ENCODE measurements at places on chromosomes 16 and 17.
A peak's percentile ranks its signal among the peaks of the same experiment; 100 is the strongest.

DNA sequence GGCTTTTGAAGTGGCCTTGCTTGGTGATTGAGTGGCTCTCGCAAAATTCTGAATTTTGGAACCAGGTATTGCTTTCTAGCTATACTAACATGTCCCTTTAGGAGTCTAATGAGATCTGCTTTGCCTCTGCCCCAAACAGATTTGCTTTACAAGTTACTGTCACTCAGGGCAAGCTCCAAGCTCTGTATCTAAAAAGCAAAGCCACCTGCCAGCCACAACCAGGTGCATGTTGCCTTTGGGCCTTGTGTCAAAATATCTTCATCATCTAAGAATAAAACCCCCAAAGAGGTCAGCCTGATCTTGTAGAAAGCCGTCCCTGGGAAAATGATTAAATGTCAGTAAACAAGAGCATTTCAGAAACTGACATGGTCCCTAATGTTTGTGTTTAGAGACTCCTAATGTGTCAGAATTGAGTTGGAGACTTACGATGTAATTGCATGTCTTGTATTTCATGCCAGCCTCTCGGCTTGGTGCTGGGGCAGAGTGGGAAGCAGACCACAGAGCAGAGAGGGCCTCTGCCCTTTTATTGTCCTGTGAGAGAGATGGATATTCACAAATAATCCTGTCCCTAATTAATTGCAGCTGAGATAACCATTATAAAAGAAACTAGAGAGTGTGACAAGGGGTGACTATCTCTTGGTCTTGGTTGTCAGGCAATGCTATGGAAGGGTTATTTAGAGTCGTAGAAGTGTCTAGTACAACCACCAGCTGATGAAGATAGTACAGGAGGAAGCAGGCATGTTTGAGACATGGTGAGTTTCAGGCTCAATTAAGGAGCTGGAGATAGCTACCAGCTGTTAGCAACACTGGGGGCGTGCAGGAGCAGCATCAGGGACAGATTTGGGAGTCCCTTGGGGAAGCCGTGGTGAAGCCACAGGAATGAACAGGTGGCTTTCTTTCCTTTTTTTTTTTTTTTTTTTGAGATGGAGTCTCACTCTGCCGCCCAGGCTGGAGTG is 90.7 kb downstream of the PITPNC1 start:
- no peak for DNase-seq

DNA sequence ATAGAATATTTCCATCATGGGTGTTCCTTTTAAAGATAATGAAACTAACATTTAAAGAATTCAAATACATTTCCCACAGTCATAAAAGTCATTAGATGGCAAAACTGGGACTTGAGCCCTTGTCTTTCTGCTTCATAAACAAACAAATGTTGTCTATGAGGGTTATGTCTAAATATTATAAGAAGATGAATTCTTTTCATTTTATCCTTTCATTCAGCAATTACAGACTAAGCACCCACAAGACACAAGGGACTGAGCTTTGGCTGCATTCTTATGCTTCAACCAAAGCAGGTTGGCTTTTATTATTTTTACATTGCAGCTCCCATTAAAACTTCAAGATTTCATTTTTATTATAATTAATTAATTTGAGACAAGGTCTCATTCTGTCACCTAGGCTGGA is 14.9 kb downstream of the SARM1 start:
- DNase-seq, result no peak

DNA sequence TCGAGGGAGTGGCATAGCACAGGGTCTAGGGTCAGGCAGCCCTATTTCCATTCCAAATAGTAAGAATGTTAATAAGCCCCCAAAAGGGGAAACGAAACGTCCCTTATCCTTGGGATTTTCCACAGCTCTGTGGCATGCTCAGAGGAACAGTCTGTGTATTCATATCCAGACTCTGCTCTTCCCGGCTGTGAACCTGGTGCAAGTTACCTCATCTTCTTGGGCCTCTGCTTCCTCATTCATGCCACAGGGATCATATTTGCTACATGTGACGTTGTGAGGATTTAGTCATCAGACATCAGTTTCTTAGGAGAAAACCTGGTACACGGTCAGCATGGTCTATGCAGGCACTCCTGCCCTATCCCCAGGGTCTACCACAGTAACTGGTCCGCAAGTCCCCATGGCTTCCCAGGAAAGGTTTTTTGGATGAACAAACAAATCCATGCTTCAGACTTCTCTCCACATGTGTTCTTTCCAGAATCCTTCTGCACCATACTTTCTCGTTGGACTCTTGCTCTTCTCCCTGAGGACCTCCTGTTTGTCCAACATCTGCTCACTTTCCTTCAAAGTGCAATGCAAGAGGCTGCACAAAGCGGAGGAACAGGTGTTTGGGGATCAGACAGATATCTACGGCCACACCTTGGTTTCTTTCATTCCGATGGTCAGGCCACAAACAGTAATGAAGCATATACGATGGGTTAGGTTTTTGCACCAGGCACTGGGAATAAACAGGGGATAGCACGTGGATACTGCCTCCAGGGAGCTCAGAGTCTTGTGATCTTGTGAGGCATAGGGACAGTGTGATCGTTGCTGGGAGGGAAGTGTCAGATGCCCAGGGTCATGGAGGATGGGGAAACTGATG is 17.7 kb downstream of the GLP2R start:
- DNase-seq, result no peak

GRCh38 chr16:72301523-72302236 is 129.7 kb upstream of the PMFBP1 start:
- no peak for DNase-seq

DNA sequence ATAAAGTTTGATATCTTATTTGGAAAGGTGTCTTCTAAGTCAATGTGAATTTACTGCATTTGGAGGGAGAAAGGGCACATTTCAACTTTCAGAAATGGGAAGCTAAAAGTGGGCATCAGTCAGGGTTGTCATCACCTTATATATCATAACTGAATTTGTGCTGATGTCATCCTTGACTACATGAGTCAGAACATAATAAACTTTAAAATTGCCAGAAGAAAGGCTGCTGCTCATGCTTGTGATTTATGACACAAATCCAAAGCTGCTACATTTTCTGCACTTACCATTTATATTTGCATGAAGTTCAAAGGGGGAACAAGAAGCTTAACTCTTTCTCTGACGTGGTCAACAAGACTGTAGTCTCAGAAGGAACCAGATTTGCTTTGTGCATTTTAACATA is 196.6 kb downstream of the UTP18 start:
- DNase-seq, result no peak

DNA sequence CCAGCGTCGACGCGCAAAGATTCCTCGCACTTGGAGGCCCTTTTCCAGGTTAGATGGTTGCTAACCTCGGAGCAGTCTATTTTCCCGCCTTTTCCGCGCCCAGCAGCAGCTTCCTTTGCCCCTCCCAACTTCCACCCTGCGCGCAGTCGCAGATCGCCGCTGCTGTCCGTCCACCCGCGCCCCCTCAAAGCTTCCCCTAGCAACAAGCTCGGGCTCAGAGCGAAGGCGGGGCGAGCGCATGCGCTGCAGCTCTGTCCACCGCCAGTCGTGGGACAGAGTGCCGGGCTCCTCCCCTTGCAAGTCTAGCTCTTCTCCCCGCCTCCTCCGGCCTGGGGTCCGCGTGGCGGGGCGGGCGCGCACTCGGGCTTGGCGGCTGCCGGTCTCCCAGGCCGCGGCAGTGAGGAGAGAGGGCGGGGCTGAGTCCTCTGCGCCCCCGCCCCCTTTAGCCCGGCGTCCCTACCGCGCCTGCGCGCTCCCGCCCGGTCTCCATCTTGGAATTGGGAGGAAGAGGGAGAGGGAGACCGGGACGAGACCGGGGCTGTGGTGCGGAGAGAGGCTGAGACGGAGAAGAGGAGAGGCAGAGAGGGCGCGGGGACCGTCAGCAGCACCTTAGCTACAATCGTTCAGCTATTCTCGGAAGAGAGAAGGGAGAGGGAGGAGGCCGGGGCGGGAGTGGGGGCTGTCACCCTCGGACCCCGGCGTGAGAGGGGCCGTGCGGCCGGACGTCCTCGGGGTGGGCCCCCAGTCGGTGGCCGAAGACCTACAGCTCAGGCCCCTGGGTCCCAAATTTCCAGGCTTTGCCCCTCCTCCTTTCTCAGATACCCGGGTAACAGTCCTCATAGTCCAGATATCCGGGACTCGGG is at the start of gene TAOK2:
Gene TAOK2, plus strand, starts transcription at position 485 of the 863 bp plus-strand sequence. CDS start 3,905 bp downstream, outside the sequence.
- DNase-seq, result peak; percentile 92

DNA sequence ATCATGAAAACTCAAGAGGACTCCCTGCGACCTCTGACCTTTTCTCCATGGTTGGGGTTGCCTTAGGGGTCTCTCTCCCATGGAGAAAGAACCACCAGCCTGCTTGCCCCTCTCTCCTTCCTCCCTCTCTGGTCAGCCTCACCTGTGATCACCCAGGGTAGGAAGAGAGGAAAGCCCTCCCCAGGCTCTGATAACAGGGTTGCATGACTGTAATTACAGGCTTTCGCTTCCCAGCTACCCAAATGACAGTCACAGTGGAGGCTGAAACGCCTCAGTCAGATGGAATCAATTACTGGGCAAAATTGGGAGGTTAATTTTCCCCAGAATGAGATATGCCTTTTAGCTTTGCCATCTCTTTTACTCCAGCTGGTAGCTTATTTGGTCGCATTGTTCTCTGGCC is 265.8 kb upstream of the SOX9 start:
- DNase-seq, result no peak

DNA sequence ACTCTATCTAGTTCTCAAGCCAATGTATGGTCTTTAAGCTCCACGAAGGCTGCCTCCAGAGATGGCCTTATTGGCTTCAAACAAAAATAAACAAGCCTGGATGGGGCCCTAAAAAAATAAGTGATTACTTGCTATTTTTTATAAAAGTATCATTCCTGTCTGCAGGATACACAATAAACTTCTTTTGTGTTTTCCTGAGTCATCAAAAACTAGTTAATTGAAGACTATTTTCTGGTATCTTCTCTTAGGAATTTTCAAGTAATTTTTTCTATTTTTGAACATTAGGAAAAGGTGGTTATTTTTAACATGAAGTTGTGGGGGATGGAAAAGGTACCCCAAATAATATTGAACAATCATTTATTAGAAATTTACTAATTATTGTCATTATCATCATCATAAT is 213.1 kb upstream of the DYNLRB2 start:
- no peak for DNase-seq

GRCh38 chr17:16435925-16436886 is 20.8 kb downstream of the TRPV2 start:
- DNase-seq, result no peak

GRCh38 chr17:41415411-41415810 is 9.0 kb downstream of the KRT37 start:
- DNase-seq, result no peak

GRCh38 chr16:79721270-79721669 is 120.7 kb upstream of the MAF start:
- DNase-seq, result no peak

GRCh38 chr17:82160075-82160474 is 52.6 kb downstream of the CCDC57 start:
- DNase-seq, result no peak

GRCh38 chr16:2852731-2853507 is 5.1 kb downstream of the PRSS22 start:
- DNase-seq, result no peak

DNA sequence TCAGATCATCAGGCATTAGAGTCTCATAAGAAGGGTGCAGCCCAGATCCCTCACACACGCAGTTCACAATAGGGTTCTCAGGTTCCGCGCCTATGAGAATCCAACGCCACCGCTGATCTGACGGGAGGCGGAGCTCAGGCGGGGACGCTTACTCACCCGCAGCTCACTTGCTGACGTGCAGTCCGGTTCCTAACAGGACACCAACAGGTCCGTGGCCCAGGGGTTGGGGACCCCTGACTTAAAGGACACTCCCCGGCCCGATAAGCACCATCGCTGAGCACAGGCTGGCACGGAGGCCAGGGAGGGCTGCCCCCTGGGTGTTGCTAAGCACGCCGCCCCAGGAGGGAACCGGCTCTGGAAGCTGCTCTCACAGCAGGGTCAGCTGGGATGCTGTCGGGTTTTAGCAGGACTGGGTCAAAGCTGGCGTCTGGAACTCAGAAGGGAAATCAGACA is 30.1 kb upstream of the BAHCC1 start:
- DNase-seq, result no peak

GRCh38 chr17:40819528-40820125 is 2.8 kb downstream of the KRT10 start:
- peak; percentile 9 for DNase-seq

DNA sequence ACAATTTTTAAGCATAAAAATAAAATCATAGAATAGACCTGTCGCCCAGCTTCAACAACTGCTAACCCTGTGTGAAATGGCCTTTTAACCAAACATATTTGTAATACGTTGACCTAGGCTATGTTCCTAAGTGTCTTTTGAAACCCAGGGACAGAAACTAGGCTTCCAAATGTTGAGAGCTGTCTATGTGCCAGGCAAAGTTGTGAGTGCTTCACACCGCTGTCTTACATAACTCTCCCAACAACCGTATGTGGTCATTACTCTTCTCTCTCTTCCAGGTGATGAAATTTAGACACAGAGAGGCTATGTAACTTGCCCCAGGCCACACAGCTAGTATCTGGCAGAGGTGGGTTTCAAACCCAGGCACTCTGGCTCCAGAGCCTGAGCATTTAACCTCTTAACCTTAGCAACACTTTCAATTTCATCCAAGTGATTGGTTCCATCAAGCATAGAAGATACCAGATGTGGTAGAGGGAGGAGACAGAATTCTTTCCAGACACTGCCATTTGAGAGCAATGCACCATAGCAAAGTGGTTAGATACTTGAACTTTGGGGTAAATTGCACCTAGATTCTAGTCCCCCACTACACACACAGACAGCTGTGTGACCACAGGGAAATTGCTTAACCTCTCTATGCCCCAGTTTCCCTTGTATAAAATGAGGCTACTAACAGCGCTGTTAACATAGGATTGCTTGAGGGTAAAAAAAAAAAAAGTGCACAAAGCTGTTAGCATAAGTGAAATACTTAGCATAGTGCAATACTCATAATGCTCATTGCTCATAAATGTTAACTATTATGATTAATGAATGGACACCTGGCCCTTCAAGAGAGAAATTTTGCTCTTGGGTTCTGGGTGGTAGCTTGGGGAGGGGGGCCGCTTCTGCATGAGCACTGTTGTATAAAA is 160.6 kb downstream of the IRX3 start:
- no peak for DNase-seq

- no peak for DNase-seq
Observed at GRCh38 chr16:78278056-78278450, 178.6 kb downstream of the WWOX start.

DNA sequence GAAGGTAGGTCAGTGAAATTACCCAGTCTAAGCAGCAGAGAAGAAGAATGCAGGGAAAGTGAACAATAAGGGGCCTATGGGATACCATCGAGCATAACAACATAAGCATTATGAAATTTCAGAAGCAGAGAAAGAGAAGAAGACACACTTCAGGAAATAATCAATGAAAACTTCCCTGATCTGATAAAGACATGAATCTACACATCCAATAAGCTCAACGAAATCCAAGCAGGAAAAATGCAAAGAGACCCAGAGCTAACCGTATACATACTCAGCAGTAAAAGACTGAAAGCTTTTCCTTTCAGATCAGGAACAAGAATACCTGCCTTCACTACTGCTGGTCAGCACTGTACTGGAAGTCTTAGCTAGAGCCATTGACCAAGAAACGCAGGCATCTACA is 38.6 kb downstream of the WDR45B start:
- no peak for DNase-seq

- no peak for DNase-seq
Observed at GRCh38 chr16:80280557-80280956, 260.2 kb upstream of the DYNLRB2 start.

- DNase-seq, result no peak
Observed at GRCh38 chr17:35895636-35896587, 15.8 kb upstream of the CCL5 start.

All from left renal cortex interstitium (tissue), 4 donors.